ENCODE measurements at places on chromosomes 12 and 14. TPM values are rescaled to one million over a fixed set of nuclear protein-coding genes. Genes with fewer than 3 reads are reported as not detected.

ALX1 gene
- total RNA-seq = not detected

PRB2 gene
- not detected for total RNA-seq

KSR2 gene
- total RNA-seq = 0.05 TPM

LARP4 gene
- total RNA-seq = 72.0 TPM

NRXN3 gene
- 14.3 TPM for total RNA-seq

RPGRIP1 gene
- 0.10 TPM for total RNA-seq

RNF212B gene
- total RNA-seq = not detected
